ENCODE measurements at places on chromosomes 2 and 18.

DNA sequence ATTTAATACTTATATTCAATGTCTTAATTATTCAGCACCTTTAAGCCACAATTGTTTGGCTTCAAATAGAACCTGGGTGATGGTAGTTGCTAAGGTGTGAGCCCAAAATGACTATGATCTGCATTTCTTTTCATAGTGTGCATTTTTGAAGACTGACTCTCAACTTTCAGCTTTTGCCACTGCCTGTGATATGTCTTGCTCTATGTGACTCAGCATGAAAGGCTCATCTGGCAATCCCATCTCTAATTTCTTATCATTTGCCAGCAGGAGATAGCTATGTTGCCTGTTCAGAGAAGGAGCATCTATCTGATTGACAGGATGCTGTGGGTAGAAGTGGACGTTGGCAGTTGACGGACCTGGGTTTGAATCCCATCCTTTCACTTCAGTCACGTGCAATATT, 34.5 kb upstream of the CCDC93 start:
- H3K4me3 ChIP-seq = no peak overlapping the region
- H3K36me3 ChIP-seq = no peaks in the 10 kb centered on the region
- no peak overlapping the region for H3K27ac ChIP-seq
- no peak for DNase-seq
- H3K4me1 ChIP-seq = peaks cover 9% of the 10 kb centered on the region

DNA sequence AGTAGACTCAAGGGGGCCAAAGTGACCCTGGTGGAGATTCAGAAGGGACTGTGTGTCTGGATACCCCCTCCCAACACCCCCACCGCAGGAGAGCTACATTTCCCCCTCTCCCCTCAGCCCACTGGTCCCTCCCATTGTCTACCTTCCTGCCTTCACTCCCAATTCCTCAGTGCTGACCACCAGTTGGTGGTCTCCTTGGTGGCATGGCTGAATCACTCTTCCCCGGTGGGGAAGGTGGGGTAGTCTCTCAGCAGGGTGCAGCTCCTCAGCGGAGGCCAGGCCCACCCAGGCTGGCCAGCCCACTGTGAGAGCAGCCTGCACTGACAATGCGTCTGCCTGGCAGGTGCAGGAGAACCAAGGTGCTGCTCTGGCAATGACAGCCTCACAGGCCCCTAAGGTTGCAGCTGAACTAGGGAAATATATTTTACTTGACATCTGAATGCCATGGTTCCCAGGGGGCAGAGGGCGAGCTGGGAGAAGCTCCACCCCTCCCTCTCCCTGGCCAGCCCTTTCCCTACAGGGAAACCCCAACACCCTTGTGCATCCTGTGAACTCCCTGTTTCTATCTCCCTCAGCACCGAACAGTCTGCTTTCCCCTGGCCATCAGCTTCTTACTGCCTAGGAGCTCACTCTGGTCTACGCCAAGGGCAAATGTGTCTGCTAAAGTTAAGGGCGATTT, 62.6 kb upstream of the PAX8 start:
- no peaks in the 10 kb centered on the region for H3K36me3 ChIP-seq
- DNase-seq = no peak
- no peak overlapping the region for H3K4me3 ChIP-seq
- H3K27ac ChIP-seq = no peak overlapping the region
- H3K27me3 ChIP-seq = peaks cover 31% of the 10 kb centered on the region

DNA sequence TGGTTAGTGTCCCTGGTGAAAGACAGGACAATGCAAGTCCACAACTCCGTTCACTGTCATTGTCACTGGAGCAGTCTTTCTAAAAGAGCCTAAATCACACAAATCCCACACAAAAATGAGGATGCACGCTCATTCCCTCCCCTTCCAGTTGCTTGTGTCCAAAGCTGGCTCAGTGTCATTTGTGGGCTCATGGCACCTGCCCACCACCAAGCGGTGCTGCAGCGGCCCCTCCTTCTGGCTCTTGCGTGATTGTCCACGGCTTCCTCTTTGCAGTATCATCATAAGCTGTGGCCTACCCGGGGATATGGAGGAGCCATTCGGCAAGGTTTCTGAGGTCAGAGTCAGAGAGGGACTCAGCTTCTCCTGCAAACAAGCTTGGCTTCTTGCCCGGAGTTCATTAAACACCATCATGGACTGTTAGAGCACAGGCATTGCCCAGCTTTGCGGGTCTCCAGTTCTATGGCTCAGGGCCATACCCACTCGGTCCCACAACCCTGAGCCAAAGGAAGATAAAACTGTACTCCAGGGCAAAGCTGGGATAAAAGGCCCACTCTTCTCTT, 179.4 kb upstream of the AGAP1 start:
- DNase-seq = no peak
- no peaks in the 10 kb centered on the region for H3K27me3 ChIP-seq
- no peaks in the 10 kb centered on the region for H3K36me3 ChIP-seq
- H3K4me1 ChIP-seq = no peaks in the 10 kb centered on the region
- no peak overlapping the region for H3K4me3 ChIP-seq

- DNase-seq = no peak
- H3K4me3 ChIP-seq = no peak overlapping the region
- H3K4me1 ChIP-seq = no peaks in the 10 kb centered on the region
- no peaks in the 10 kb centered on the region for H3K36me3 ChIP-seq
- H3K27ac ChIP-seq = no peak overlapping the region
- peaks cover 5% of the 10 kb centered on the region for H3K27me3 ChIP-seq
Observed at GRCh38 chr2:121069434-121069969, 215.5 kb downstream of the TFCP2L1 start.

GRCh38 chr18:56377231-56377630, 261.2 kb downstream of the TXNL1 start:
- no peak for DNase-seq
- H3K27ac ChIP-seq = no peak overlapping the region
- H3K4me1 ChIP-seq = no peaks in the 10 kb centered on the region
- H3K4me3 ChIP-seq = no peak overlapping the region

GRCh38 chr2:58237741-58238140, 3.4 kb downstream of the FANCL start:
- no peak for DNase-seq
- peaks cover 26% of the 10 kb centered on the region for H3K4me1 ChIP-seq
- no peaks in the 10 kb centered on the region for H3K36me3 ChIP-seq
- H3K27ac ChIP-seq = no peak overlapping the region
- H3K4me3 ChIP-seq = no peak overlapping the region

- no peaks in the 10 kb centered on the region for H3K36me3 ChIP-seq
- H3K4me3 ChIP-seq = no peak overlapping the region
- no peaks in the 10 kb centered on the region for H3K4me1 ChIP-seq
- peaks cover 9% of the 10 kb centered on the region for H3K27me3 ChIP-seq
- H3K27ac ChIP-seq = no peak overlapping the region
- DNase-seq = no peak
Observed at GRCh38 chr18:24234850-24235418, 96.1 kb downstream of the CABYR start.

DNA sequence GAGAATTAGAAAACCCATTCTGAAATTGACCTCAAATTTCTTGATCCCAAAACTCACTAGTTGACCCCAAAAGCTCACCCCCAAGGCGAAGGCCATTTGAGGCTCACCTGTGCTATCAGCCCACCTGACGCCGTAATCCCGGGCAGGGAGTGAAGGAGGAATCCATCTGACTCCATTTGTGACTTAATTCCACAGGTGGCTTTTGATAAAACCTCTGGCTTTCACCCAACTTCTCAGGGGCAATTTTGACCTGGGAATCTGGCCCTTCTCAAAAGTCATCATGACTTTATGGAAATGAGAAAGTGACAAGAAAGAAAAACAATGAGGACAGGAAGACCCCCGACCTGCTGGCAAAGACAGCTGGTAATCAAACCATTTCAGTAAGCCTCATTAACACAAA, 86.9 kb upstream of the SALL3 start:
- H3K27me3 ChIP-seq = no peaks in the 10 kb centered on the region
- no peak overlapping the region for H3K4me3 ChIP-seq
- no peaks in the 10 kb centered on the region for H3K4me1 ChIP-seq
- no peak overlapping the region for H3K27ac ChIP-seq
- no peaks in the 10 kb centered on the region for H3K36me3 ChIP-seq

- no peaks in the 10 kb centered on the region for H3K4me1 ChIP-seq
- H3K36me3 ChIP-seq = no peaks in the 10 kb centered on the region
- no peaks in the 10 kb centered on the region for H3K27me3 ChIP-seq
- H3K4me3 ChIP-seq = no peak overlapping the region
Observed at GRCh38 chr18:36355511-36355910, 58.0 kb downstream of the FHOD3 start.
